ENCODE measurements at places on chromosomes 1 and 21. TPM values are rescaled to one million over a fixed set of nuclear protein-coding genes. Genes with fewer than 3 reads are reported as not detected.

SPATA46 gene
- not detected for total RNA-seq

GSTM3 gene
- 80.8 TPM for total RNA-seq

FTCD gene
- 20.0 TPM for total RNA-seq

KCNJ6 gene
- total RNA-seq = 30.7 TPM

SPRR3 gene
- not detected for total RNA-seq

C1orf167 gene
- not detected for total RNA-seq

FUCA1 gene
- 10.4 TPM for total RNA-seq

LYPD8 gene
- total RNA-seq = 12.2 TPM

ATP6V1G3 gene
- not detected for total RNA-seq

DYRK3 gene
- 6.4 TPM for total RNA-seq

CAPZB gene
- total RNA-seq = 199 TPM

VSIG8 gene
- total RNA-seq = not detected

- DNase-seq = peak; percentile 64
Measured at GRCh38 chr1:174877208-174877673, 122.5 kb upstream of the CACYBP start.

- DNase-seq = no peak
Measured at GRCh38 chr1:228986093-228986904, 251.0 kb downstream of the RHOU start.

GRCh38 chr1:9322661-9323244 is 30.1 kb downstream of the SPSB1 start:
- peak; percentile 41 for DNase-seq

DNA sequence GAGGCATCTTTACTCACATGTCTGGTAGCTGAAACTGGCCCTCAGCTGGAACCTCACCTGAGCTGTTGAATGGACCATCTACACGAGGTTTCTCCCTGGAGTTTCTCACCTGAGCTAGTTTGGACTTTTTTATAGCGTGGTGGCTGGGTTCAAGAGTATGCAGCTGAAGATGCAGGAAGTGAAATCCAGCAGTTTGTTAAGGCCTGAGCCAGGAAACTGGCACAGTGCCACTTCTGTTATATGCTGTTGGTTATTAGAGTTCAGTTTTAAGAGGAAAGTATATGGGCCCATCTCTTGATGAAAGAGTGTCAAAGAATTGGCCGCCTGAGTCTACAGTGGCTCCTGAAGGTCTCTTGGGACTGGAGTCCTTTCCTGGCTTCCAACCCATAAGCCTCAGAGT is 35.6 kb downstream of the STUM start:
- no peak for DNase-seq

- DNase-seq = no peak
Measured at GRCh38 chr21:28579986-28580550, 412.6 kb downstream of the LTN1 start.

DNA sequence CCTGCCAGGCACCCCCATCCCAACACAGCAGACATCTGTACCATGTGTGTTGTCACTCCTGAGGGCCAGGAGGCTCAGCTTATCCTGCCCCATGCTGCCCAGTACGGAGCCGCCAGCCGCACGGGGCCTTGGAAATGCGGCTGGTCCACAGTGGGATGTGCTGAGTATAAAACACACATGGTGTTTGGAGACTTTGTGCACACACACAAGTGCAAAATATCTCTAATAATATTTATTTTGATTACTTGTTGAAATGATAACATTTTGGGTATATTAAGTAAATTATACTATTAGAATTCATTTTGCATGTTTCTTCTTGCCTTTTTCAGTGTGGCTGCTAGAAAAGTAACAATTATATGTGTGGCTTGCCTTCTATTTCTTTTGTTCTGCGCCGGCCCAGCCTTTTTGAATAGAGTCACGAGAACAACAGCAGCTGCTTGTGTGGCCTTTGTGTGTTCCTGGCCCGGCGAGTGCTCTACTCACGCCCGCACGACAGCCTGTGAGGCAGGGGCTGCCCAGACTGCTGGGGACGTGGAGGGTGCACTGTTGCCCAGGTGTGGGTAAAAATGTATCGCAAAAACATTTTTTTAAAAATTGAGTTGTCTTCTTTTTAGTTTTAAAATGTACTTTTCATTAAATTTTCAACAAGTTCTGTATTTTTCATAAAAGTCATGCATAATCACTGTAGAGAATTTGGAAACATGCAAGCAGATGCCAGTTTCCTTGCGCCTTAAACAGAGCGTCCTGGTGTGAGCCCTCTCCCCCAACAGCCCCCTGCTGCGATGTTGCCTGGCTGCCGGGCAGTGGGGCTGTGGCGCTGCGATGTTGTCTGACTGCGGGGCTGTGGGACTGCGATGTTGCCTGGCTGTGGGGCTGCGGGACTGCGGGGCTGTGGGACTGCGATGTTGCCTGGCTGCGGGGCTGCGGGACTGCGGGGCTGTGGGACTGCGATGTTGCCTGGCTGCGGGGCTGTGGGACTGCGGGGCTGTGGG is 35.5 kb downstream of the COQ8A start:
- DNase-seq = peak; percentile 84

- no peak for DNase-seq
Measured at GRCh38 chr1:115088871-115089419, 358 bp downstream of the TSPAN2 start.

DNA sequence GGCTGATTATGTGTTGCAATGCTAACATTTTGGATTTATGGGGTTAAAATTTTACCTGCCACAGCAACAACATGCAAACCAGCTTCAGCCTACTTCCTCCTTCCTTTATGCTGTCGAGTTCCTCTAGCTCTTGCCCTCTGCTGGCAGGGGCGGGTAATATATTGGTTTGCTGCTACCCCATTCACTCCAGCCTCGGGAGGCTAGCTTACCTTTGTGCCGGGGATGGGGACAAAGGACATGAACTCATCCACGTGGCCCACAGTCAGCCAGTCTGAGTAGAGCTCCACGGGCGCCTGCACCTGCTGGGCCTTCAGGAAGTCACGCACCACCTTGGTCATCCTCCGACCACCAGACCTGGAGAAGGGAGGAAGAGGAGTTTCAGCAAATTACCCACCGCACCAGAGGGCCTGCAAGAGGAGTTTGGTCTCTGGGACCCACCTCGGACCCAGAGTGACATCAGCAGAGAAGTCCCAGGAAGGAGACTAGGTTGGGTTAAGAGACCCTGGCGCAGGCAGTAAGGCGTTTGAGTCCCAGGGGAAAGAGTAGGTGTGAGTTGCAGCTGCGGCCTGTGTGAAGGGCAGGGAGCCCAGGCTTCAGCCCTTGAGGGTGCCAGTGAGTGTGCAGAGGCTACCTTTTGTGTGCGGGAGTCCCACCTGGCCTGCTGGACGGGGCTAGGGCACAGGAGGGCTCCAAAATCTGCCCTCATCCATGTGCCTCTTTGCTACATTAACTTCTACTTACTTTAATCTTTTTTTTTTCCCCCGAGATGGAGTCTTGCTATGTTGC is 21.8 kb upstream of the SDHB start:
- DNase-seq = no peak

GRCh38 chr1:60847855-60848582 is 234.3 kb upstream of the NFIA start:
- no peak for DNase-seq

- no peak for DNase-seq
Measured at GRCh38 chr1:47696737-47697441, 259.0 kb downstream of the FOXD2 start.

DNA sequence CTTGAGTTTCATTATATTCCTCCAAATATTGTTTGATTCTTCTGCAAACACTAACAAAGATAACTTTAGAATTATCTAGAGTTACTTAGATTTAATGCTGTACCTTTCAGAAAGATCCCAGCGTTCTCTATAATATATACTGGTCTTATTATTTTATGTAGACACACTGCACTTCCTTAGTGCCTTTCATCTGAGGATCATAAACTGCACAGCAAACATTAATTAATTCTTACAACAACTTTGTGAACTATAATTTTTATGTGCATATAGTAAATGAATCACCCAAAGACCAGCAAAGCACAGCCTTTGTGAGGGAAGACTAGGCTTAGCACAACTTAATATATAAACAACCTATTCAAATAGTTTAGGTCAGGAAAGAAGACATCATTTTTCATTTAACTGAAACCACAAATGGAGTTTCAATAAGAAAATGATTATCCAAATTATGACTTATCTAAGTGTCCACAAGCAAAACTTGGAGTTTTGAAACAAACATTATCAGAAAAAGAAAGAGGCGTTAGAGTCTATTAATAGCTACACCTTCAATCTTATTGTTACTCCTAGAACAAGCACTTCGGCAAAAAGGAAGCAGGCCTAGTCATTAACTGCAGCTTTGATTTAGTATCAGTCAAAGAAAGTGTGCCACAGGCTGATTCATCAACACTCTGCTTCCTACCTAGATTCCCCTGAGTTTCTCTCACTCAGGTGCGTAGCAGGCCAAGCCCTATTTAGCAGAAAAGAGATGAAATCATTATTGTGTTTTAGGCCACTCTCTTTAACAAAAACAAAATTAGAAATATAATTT is 22.5 kb upstream of the RC3H1 start:
- no peak for DNase-seq

- no peak for DNase-seq
Measured at GRCh38 chr1:53905509-53905908, 11.5 kb downstream of the DIO1 start.

DNA sequence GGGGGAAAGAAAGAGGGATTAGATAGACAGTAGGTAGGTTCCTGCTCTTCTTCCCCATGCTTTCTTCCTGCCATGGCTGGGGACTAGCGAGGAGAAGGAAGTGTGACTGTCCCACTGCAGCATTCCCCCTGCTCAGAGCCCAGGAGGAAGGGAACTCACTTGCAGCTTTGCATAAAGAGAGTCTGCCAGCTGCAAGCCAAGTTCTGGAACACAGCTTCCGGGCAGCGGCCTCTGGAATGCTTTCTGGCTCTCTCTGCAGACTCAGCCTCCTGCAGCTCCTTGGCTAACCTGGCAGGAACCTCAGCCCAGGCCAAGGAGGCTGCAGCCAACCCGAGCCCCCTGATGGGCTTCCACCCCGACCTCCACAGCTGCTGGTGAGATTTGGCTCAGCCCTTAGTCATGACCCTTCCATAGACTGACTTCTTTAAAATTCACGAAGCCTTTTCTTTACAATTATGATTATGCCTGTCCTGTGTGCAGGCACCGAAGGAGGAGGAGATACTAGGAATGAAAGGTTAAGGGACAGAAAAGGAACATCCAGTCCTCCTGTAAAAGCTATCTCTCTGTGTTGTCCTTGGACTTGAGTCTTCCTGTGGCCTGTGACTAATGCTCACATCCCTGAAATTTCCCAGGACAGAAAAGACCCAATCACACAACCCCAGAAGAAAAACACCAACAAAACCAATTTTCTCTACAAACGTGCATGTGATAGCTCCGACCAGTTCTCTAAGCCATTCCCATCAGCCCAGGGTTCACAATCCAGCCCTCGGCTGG is 108.2 kb upstream of the OLIG2 start:
- DNase-seq = no peak

- DNase-seq = no peak
Measured at GRCh38 chr1:245001252-245001651, 136.9 kb upstream of the HNRNPU start.

GRCh38 chr1:219973213-219973612 is 44.9 kb upstream of the SLC30A10 start:
- DNase-seq = no peak

DNA sequence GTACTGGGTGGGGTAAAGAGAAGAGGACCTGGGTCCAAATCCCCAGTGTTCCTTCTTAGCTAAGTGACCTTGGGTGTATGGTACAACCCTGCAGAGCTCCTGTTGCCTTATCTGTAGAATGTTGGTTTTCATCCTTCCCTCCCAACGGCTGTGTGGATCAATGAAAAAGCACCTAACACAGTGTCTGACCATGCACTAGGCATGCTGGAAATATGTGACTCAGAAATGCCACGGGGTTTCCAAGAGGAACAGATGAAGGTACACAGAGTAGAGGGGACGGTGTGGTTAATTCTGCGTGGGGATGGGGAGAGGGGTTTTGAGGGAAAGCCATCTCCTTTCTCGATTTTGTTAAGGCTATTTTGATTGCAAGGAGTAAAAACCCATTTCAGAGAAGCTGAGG is 8.6 kb downstream of the NIPAL3 start:
- no peak for DNase-seq

DNA sequence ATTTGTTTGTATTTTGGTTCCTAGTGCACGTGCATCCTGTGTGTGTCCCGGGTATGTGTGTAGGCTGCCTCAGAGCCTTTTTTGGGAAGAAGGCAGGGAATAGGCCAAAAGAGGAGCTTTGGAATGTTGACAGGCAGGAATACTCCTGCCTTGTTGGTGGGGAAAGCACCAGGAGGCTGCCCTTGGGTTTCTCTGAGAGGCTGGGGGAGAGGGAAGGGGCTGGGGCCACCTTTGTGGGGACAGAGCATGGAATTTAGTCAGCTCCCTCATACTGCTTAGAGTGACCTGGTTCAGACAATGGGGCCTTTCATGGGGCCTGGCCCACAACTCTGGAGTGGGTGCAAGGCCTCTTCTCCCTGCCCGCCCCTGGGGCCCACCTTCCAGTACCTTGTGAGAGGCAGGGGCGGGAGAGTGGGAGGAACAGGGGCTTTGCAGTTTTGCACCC is 31.3 kb downstream of the ACOT11 start:
- DNase-seq = no peak

- DNase-seq = no peak
Measured at GRCh38 chr1:102970496-102971078, 137.7 kb downstream of the COL11A1 start.

GRCh38 chr1:21149855-21150432 is 26.8 kb downstream of the EIF4G3 start:
- DNase-seq = peak; percentile 39

DNA sequence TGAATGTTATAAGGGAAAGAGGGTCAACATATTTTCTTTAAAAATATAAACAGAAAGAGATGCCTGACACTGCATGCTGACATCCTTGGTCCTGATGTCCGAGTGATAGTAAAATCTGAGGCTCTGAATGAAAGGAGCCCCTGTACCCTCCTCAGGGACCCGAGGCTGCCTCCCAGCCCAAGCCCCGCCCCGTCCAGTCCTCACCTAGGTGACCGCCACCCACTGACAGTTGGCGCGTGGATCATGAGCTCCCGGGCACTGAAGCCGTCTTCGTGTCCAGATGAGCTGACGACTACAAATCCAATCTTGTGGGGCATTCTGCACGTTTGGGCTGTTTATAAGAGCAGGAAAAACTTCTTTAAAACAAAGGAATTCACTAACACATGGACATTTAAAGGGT is 4.9 kb downstream of the CEP104 start:
- no peak for DNase-seq

DNA sequence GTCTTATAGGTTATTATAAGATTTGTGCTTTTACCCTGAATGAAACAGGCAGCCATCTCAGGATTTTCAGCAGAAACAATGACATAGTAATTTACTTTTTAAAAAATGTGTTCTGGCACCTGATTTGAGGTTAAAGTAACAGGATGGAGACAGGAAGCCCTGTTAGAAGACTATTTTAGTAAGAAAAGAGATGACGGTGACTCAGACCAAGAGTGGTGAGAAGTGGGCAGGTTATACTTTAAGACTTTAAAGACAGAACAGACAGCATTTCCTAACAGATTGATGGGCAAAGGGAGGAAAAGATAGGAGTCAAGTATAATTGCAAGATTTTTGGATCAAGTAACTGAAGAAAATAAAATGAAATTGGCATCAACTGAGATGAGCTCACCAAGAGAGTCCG is 436.8 kb upstream of the NR5A2 start:
- DNase-seq = no peak

Data from dorsolateral prefrontal cortex (tissue), 122 donors.